ENCODE measurements at places on chromosomes 6 and 20.

GRCh38 chr6:155599561-155599960, 143.9 kb upstream of the NOX3 start:
- no peak for DNase-seq

GRCh38 chr6:498795-499231, 107.3 kb downstream of the IRF4 start:
- DNase-seq, result no peak

DNA sequence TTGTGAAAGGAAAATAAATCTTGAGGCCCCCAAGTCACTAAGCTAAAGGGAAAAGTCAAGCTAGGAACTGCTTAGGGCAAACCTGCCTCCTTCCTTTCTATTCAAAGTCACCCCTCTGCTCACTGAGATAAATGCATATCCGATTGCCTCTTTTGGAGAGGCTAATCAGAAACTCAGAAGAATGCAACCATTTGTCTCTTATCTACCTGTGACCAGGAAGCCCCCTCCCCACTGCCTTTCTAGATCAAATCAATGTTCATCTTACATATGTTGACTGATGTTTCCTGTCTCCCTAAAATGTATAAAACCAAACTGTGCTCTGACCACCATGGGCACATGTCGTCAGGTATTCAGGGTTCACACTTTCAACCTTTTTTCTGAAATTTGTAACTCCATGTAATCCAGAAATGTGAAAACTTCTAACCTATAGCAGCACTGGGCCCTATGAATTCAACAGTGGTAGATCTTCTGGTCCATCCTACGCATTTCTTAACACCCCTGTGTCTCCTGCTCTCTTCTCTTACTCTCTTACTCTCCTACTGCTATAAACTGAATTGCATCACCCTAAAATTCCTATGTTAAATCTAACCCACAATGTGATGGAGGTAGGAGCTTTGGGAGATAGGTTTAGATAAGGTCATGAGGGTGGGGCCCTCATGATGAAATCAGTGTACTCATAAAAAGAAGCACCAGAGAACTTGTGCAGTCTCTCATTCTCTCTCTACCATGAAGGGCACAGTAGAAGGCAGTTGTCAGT, 89.3 kb downstream of the EPB41L2 start:
- no peak for DNase-seq

GRCh38 chr20:54079652-54080051, 9.3 kb upstream of the BCAS1 start:
- DNase-seq, result no peak

DNA sequence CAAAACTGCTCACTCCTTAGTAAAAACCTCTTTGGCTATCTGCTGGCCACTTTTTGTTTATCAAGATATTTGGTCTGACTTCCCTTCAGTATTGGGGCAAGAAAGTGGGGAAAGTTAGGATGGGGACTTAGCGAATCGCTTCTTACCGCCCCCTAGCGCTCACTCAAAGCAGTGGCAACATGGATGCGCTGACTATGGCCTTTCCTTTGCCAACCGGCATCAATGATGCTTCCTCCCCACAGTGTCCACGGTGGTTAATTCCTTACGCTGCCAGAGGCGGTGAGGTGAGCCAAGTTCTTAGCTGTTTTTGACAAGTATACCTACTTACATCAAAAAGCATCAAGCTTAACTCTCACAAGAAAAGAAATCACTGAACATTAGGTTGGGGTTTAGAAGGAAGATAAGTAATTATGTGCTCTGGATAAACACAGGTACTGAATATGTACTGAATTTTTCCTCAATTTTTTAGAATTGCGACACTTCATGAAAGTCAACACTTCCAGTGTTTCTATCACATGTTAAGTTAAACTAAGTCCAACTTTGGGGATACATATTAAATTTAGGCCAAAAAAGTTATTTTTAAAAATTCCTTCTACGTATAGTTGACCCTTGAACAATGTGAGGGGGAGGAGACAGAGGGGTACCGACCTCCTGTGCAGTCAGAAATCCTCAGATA, 86.7 kb downstream of the GMDS start:
- peak; percentile 11 for DNase-seq

GRCh38 chr6:167094820-167095637, 27.9 kb upstream of the CCR6 start:
- DNase-seq, result no peak

GRCh38 chr6:106974336-106974998, at the start of gene CD24:
Gene CD24 (minus strand): TSS chr6:106974729. CDS start chr6:106974646, 83 bp downstream.
- DNase-seq, result no peak

DNA sequence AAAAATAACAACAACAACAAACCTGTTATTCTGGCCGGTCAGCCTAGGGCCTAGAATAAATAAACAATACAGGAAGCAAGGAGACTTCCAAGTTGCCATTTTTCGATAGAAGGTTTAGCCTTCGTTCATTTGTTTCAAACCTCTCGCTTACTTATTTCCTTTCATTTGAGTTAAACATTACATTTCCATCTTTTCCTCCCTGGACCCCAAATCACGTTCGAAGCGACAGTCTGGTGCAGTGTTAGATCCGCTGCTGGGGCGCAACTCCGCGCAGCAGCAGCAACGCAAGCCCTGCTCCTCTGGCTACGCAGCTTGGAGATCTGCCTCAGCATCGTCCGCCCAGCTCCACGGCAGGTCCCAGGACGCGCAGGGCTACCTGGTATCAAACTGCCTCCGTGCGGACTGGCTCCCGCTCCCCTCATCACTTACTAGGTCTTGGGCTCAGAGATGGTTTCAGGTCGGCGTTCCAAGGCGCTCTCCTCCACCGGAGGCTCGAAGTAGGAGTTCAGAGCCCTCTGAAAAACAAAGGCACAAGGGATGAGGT, 530 bp downstream of the TDP2 start:
- no peak for DNase-seq

DNA sequence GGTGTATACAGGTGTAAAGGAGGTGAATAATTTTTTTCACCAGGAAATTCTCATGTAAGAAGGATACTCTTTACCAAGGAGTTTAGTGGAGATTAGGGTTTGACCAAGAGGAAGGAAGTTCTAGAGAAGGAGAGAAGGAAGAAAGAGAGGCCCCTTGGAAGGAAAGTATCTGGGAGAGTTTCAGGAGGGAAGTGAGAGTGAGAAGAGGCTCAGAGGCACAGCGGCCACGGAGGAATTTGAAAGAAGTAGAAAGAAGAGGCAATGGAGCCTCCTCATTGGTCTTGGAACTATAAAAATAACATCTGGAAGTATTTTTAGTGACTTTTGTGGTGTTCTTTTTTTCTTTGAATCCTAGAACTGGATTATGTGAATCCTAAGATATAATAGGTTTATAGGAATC, 50.8 kb upstream of the MCUR1 start:
- no peak for DNase-seq
